Stimulated activated CD8-positive, alpha-beta memory T cell treated with anti-CD3 and anti-CD28 coated beads, Interleukin-7, amount 100 ng/mL, for 1 hour (primary cell): ENCODE measurements at places on chromosomes 12 and 14.

GRCh38 chr12:132582058-132582420 is 28.3 kb downstream of the LRCOL1 start:
- no peak for DNase-seq

- no peak for DNase-seq
Measured at GRCh38 chr12:8603286-8603685, 9.4 kb downstream of the AICDA start.

DNA sequence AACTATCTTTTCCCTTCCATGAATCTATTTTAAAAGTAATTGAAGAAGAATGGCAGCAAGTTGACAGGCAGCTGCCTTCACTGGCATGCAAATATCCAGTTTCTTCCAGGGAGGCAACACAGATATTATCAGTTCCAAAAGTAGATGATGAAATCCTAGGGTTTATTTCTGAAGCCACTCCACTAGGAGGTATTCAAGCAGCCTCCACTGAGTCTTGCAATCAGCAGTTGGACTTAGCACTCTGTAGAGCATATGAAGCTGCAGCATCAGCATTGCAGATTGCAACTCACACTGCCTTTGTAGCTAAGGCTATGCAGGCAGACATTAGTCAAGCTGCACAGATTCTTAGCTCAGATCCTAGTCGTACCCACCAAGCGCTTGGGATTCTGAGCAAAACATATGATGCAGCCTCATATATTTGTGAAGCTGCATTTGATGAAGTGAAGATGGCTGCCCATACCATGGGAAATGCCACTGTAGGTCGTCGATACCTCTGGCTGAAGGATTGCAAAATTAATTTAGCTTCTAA is 18.4 kb downstream of the TMPO start:
- DNase-seq = no peak

- DNase-seq = no peak
Measured at GRCh38 chr12:69067713-69068112, 134.7 kb upstream of the CPM start.

DNA sequence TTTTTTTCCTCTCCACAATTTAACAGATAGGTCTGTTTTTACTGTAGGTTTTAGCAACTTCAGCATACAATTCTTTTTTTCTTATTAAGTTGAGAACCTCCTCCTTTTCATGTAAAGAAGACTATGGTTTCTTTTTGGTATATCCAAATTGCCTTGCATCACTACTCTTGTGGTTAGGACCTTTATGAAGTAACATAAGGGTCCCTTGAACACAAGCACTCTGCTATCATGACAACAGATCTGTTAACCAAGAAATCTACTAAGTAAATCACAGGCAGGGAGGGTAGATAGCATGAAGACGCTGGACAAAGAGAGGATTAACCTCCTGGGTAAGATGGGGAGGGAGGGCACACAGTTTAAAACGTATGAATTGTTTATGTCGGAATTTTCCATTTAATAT is 380.6 kb downstream of the CCDC91 start:
- no peak for DNase-seq

DNA sequence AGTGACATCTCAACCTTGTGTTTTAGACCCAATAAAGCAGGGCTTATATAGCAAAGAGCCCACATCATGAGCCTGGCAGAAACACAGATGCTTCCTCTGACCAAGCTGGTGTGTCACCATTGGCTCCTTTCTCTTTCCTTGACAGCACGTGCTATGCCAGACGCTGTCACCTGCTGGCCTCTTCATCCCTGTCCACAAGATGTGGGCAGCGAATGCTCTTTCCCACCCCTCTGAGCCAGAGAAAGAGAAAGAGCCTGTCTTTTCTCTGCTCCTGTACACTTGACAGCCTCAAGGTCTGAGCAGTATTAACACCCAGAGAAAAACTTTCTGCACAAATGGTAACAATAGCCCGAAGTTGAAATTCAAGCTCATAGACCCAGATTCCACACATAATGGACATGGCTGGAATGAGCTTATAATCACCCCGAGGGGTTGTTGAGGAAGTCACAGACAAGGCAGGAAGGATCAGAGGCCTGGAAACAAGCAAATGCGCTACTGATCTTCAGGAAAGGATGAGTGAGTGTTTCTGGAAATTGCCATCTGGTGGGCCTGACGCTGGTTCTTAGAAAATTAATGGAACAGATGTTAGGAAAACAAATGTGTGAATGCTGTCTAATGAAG is 8.9 kb downstream of the TGFB3 start:
- DNase-seq = no peak
